ENCODE measurements at places on chromosomes 1 and 21.

- no peak for DNase-seq
Measured at GRCh38 chr1:28986306-28986910, 72.0 kb downstream of the EPB41 start.

GRCh38 chr1:1598051-1598719 lies 1.8 kb downstream of the FNDC10 start:
- no peak for DNase-seq

GRCh38 chr1:77639056-77639455 lies 43.4 kb downstream of the ZZZ3 start:
- no peak for DNase-seq

- DNase-seq: no peak
Measured at GRCh38 chr1:153872331-153872730, 50.4 kb downstream of the GATAD2B start.

- DNase-seq: peak; percentile 70
Measured at GRCh38 chr1:6465461-6466005, 440 bp downstream of the TNFRSF25 start.

GRCh38 chr1:198530953-198531352 lies 9.5 kb downstream of the ATP6V1G3 start:
- no peak for DNase-seq

GRCh38 chr1:213719462-213719861 lies 268.3 kb upstream of the PROX1 start:
- no peak for DNase-seq

DNA sequence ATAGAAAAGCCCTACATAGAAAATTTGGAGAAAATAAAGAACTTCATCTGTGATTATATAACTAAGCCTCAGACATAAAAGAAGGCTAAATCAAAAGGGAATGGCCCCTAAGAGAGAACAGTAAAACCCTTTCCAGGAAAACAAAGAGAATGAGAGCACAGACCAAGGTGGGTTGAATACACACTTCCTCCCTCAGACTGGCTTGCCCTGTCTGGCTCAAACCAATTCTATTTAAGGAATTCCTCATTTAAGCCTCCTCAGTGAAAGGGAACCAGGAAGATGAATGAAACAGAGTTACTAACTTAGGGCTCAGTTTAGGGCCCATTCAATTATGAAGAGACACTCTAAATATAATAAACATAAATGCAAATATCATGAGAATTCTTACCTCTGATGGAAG lies 10.6 kb upstream of the SYT14 start:
- no peak for DNase-seq

DNA sequence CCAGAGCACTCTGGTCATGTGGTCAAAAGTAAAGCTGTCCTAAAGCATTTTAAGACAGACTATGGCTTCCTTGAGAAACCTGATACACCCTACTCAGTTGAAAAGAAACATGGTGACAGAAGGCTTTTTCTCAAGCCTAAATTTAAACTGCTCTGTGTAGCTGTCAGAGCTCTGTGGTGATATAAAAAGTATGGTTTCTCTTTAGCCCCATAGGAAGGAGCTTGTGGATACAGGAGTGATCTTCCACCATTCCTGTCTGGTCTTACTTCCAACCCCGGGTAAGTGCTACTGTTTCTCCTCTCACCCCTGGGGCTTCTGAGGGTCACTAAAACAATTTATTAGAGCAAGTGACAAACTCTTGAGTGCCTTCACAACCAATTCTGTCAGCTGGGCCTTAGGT lies 8.5 kb downstream of the TP53BP2 start:
- no peak for DNase-seq

DNA sequence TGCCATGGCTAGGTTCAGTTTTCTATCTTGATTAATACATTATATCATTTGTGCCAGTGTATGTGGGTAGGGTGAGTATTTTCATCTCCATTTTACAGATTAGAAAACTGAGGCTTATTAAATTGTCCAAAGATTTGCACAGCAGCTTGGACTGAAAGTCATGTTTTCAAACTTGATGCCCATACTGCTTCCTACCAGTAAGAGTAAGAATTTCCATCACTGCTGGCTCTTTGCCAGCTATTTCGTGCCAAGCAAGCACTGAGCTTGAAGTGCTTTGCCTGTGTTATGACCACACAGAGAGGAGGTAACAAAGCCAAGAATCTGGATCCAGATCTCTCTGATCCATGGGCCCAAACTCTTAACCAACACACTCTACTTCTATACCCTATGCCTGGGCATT lies 295.0 kb downstream of the VAV3 start:
- DNase-seq: no peak

All from stimulated activated CD4-positive, alpha-beta T cell treated with anti-CD3 and anti-CD28 coated beads, Interleukin-15, amount 100 ng/mL, for 24 hours (primary cell).